ENCODE measurements at places on chromosomes 5 and 9.

- DNase-seq: no peak
Measured at GRCh38 chr5:956941-957747, 51.5 kb upstream of the NKD2 start.

DNA sequence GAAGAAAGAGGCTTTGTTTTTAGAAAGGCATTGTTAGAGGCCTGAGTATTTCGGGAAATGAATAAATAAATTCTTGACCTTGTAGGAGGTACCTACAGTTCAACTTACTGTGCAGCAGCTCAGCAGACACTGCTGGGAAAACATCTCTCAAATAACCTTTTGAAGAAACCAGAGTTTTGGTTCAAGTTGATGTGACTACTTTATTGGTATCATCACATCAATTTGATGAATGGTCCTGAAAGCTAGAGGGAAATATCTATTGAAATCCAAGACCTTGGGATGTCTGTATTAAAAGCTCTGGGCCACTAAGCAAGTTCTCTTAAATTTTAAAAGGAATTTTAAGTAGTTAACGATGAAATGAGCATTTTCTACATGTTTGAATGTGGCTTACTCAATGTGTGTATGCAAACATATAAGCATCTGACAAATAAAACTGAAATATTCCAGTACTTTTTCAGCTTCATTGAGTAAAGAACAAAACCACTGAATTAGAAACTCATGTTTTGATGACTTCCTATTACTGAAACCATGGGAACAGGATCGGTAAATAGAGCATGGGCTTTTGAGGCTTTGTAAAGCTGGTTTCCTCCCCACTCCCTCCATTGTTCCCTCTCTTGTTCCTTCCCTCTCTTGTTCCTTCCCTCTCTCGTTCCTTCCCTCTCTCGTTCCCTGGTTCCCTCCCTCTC is 36.7 kb downstream of the SLC27A6 start:
- DNase-seq: no peak

- no peak for DNase-seq
Measured at GRCh38 chr5:139763280-139763929, 32.2 kb upstream of the PSD2 start.

- DNase-seq: no peak
Measured at GRCh38 chr5:140303966-140304365, 1.1 kb upstream of the PFDN1 start.

GRCh38 chr9:14372437-14373335 is 58.7 kb upstream of the NFIB start:
- DNase-seq: no peak

GRCh38 chr5:14590949-14591348 is 9.4 kb downstream of the OTULINL start:
- no peak for DNase-seq

DNA sequence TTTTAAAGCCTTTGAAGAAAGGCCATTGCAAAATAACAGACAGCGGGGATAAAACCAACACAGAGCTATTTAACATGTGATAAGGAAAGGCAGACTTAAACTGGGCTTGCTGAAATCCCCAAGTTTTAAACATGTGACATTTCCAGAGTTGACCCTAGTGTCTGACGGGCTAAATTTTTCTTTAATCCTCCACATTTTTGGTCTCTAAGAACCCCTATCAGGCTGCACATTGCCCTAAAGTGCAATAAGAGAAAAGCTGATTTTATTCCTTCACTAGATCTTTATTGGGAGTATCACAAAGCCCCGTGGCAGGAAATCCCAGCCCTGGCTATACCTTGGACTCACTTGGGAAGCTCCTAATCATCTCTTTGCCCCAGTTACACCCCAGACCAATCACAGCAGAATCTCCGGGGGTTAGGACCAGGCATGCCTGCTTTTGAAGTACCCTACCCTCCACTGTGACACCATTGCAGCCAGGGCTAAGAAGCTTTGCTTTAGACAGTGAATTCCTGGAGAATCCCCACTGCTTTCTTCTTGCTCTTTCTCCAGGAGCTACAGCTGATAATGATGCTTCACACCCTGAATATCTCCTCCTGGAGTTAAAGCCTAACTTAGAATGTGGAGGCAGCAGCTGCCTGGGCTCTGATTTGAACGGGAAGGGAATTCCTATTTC is 20.1 kb upstream of the COL15A1 start:
- no peak for DNase-seq

DNA sequence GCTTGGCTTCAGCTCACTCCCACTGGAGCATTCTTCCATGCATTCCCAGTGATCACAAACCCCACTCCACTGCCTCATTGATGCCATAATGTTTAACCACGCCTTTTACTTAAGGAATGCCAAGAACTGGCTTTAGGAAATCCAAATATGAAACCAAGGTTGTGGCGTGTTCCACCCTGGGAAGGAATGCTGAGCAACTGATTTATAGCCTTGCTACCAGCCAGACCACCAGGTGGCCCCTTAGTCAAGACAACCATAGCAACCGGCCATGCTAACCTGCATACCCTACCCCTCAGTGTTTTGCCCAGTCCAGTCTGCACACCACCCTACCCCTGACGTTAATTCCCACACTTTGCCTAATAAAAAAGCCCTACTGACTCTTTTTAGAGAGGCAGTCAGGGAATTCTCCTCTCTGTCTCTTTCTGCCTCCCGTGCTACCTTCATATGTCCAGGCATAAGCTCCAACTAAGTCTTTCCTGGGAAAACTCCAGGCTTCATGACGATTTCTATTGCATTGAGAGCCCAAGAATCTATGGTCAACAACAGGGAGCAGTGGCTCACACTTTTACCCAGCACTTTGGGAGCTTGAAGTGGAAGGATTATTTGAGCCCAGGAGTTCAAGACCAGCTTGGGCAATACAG is 27.0 kb upstream of the PRRC2B start:
- DNase-seq: no peak

- DNase-seq: no peak
Measured at GRCh38 chr5:36934740-36935356, 58.3 kb downstream of the NIPBL start.

DNA sequence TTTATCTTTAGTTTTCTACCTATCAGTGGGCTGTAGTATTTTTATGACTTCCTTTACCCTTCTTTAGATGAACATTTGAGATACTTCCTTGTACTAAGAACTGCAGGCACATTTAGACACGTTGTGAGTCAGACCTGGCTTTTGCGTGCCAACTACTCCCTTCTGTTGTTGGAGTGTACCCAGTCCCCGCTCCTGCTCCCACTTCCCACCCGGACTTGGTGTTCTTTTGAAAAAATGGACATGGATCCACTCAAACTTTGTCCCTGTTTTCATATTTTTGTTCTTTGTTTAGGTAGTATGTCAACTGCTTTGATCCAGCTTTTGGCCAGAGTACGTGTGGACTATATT is 60.7 kb downstream of the PARP8 start:
- DNase-seq: no peak

GRCh38 chr5:72251386-72251785 is 68.7 kb downstream of the MRPS27 start:
- DNase-seq: no peak

Measured in stimulated activated CD4-positive, alpha-beta T cell treated with anti-CD3 and anti-CD28 coated beads, TNF-alpha, amount 100 ng/mL, for 4 hours (primary cell).